ENCODE measurements at places on chromosomes 4 and X.

DNA sequence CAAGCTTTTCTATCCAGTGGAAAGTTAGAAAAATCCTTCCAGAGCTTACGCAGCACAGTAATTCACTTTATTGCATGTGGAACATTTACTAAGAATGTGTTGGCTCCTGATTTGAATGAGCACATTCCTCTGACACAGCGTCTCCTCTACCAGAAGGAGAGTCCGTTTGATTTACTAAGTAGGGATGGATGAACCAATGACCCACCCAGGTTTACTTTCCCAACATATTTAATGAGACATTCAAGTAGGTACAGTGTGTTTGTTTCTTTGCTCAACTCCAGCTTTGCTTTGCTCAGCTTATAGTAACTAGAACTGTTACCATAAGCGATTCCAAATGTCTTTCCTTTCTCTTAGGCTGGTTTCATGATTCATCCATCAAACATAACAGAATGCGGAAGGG lies 161.7 kb downstream of the SMARCA1 start:
- no peak for DNase-seq

- no peak for DNase-seq
Observed at GRCh38 chr4:21001490-21001889, 301.2 kb downstream of the PACRGL start.

- DNase-seq: no peak
Observed at GRCh38 chrX:69705818-69706217, 89.9 kb downstream of the EDA start.

GRCh38 chr4:84708406-84709135 lies 125.6 kb downstream of the CDS1 start:
- no peak for DNase-seq

GRCh38 chr4:121510341-121510874 lies 129.6 kb upstream of the QRFPR start:
- DNase-seq: no peak

GRCh38 chr4:112083587-112084347 lies 61.5 kb upstream of the FAM241A start:
- no peak for DNase-seq

- peak; percentile 36 for DNase-seq
Observed at GRCh38 chr4:53908661-53909078, 155.7 kb downstream of the CHIC2 start.

- DNase-seq: no peak
Observed at GRCh38 chrX:23766650-23767551, 16.1 kb upstream of the SAT1 start.

DNA sequence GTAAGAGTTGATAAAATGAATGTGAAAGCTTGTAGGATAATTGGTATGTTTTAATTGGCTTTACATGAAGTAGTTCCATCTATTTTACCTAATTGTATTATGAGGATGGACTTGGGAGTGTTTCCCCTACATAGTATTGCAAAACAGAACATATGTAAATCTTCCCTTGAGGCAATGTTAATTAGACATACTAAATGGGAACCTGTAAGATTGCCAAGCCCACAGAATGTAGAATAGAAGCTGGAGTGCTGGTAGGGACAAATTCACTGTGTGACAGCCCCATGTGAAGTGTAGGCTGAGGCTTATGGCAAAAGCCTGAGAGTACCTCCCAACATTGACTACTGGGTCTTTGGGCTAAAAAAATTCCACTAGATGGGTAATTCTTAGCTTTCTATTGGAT lies 615.0 kb upstream of the AMOT start:
- DNase-seq: no peak

DNA sequence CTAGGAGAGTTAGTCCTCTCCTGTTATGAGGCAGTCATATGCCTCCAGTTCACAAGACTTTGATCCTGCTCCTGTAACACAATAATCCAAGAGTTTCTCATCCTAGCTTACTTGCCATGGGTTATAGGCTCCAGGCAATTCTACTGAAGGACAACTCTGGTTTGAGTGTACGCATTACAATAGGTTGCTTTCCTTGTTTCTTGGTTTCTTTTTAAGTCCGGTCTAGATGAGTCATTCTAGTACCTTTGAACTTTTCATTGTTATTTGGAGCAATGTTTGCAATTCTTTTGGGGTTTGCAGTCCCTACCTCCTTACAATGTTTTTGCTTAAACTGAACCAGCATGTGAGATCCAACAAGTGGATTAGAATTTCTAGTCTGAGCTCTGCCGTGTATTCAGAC lies 109.1 kb downstream of the ANAPC4 start:
- no peak for DNase-seq

DNA sequence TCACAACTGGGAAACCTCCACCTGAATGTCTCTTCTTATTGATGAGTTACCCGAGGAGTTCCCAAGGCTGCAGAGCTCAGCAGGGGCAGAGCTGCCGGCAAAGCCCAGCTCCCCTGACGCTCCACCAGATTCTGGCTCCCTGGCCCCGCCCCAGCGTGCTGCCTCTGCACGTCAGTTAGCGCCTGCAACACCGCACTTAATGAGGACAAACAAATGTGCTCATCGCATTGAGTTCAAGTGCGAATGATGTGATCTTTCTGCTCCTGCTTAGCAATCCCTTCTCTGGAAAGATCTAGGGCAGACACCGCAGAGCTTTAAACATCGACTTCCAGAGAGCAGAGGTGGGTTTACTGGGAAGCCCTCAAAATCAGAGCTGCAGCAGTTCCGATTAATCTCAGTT lies 55.5 kb upstream of the FBXW7 start:
- peak; percentile 45 for DNase-seq

DNA sequence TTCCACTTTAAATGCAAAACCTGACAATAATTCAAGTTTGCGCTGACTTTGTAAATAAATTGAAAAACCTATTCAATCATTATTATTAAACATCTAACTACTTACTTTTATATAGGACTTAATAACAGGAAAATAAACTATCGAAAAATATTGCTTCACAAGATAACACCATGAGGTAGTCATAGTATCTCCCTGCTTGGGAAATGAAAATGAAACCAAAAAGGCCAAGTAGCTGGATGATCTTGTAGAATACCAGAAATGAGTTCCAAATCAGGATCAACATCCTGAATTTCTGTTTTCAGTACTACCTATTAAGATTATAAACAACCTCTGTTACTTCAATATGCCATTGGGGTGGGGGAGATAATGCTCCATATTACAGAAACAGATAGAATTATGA lies 58.9 kb downstream of the CHIC2 start:
- no peak for DNase-seq

DNA sequence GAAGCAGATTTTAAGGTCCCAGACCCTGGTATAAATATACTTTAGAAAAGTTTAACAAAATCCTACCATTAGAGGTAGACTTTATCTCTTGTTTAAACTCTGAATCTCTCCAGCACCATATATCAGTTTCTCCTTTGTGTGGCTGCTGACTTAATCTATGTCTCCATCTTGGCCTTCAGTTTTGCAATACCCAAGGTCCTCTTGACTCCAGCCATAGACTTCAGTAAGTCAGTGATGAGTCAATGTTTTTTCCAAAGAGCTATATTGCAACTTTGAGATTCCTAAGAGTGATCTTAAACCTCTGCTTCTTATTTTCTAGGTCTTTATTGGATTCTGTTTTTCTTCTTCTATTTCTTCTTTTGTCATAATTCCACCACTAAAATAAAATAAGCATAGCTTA lies 50.8 kb upstream of the ADGRL3 start:
- no peak for DNase-seq

GRCh38 chr4:68184923-68185322 lies 55.3 kb upstream of the TMPRSS11F start:
- no peak for DNase-seq

DNA sequence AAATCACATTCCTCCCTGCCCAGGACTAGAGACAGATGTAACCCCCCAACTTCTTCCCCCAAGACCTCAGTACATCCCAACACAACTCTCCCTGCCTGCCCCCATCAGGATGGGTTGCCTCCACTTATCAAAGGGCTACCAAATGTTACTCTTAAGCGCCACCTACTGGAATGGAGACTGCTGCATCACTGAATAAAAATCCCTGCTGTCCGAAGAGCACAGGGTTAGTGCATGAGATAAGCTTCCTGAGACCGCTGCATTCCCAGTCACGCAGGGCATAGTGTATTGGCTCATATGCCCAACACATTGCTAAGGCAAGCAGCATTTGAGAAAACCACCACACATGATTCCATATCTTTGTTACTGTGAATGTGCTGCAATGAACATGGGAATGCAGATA lies 544.5 kb downstream of the PPP4R3C start:
- DNase-seq: no peak

DNA sequence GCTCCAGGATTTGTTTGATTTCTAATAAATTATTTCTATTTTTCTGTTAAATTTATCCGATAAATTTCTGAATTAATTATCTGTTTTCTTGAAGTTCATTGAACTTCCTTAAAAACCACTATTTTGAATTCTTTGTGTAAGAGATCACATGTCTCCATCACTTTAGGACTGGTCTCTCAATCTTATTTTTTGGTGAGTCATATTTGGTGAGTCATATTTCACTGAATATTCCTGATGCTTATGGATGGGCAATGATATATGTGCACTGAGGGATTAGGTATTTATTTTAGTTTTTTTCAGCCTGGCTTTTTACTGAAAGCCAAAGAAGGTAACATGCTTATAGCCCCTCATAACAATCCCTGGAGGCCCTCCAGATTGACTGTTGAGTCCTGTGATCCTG lies 48.5 kb upstream of the IL15 start:
- no peak for DNase-seq

- no peak for DNase-seq
Observed at GRCh38 chr4:75555294-75556164, at the start of gene ODAPH. Gene ODAPH (plus strand): TSS chr4:75556066. CDS start chr4:75556083, 17 bp downstream.

DNA sequence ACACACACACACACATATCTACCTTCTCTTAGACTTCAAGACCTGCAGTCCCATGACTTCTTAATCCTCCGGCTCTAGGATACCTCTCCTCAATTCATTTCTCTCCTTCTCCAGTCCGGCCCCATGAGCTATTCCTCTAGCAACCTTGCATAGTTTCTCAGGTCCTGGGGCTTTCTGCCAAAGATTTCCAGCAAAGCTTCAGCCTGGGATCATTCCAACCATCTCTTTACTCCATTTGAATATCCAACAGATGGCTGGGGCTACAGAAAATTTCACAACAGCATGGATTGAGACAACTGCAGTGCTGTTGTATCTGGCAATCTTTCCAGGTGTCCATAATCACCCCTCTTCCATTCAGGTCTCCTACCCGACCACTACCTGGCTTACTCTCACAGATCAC lies 184.1 kb downstream of the DCHS2 start:
- no peak for DNase-seq

GRCh38 chr4:73860181-73860580 lies 7.1 kb downstream of the PF4V1 start:
- DNase-seq: no peak

Data from NCI-H1436 (cell line).